ENCODE measurements at places on chromosomes 16 and 17.
A peak's percentile ranks its signal among the peaks of the same experiment; 100 is the strongest.

- DNase-seq: no peak
Observed at GRCh38 chr16:27335349-27336053, 21.7 kb downstream of the IL4R start.

- DNase-seq: no peak
Observed at GRCh38 chr17:49214676-49215360, 4.3 kb downstream of the ABI3 start.

DNA sequence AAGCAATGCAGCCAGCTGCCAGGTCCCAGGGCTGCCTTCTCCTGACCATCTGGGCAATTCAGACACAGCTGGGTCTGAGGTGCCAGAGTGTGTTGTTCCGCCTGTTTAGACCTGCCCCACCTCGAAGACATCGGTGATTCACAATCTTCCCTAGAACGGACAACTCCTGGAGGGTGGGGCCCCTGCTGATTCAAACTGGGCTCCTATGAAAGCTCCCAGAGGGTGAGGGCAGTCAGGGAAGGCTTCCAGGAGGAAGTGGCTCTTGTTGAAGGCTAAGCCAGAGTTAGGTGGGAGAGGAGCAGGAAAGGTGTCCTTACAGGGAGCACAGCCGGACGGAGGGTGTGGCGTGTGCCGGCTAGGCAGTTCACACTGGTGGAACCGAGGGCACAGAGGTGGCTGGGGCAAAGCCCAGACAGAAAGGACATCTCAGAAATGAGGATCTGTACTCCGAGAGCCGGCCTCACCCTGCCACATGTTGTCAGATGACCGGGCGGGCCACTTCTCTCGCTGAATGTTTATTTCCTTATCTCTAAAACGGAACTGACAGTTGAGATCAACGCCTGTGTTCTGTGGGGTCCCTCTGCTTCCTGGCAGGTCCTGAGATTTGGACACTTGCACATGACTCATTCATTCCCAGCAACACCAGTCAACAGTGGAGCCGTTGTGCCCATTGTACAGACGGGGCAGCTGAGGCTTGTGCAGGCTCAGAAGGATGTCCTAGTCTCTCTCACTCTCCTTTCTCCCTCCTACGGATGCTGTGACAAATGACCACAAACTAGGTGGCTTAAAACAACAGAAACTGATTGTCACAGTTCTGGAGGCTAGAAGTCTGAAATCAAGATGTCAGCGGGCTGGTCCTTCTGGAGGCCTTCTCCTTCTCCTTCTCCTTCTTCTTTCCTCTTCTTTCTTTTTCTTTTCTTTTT, 26.9 kb upstream of the LITAF start:
- peak; percentile 93 for DNase-seq

GRCh38 chr17:72489272-72489641, 368.4 kb downstream of the SOX9 start:
- DNase-seq: no peak

- DNase-seq: no peak
Observed at GRCh38 chr17:81528651-81529436, 667 bp downstream of the FSCN2 start.

GRCh38 chr17:73231395-73231794, 30.3 kb downstream of the CPSF4L start:
- peak; percentile 54 for DNase-seq

GRCh38 chr17:72520665-72521303, 400.0 kb downstream of the SOX9 start:
- DNase-seq: peak; percentile 25

DNA sequence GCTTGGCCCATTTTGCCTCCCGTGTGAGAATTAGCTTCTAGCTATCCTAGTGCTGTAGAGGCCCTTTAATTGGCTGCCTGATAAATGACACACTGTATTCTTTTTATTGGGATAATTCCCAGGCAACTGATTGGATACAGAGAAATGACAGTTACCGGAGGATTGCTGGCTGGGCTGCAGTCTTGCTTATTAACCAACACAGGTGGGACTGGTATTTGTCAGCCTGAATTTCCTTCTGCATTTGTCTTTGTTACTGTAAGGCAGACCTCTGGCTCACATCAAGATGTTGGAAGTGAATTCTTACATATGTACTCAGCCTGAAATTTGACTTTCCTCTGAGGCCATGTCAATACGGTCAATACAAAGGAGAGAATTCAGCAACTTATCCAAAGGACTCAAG, 650.8 kb upstream of the SOX9 start:
- DNase-seq: no peak

- DNase-seq: no peak
Observed at GRCh38 chr17:45127207-45127547, 5.1 kb downstream of the PLCD3 start.

GRCh38 chr17:41013181-41013580, 4.3 kb upstream of the KRTAP3-1 start:
- DNase-seq: no peak

DNA sequence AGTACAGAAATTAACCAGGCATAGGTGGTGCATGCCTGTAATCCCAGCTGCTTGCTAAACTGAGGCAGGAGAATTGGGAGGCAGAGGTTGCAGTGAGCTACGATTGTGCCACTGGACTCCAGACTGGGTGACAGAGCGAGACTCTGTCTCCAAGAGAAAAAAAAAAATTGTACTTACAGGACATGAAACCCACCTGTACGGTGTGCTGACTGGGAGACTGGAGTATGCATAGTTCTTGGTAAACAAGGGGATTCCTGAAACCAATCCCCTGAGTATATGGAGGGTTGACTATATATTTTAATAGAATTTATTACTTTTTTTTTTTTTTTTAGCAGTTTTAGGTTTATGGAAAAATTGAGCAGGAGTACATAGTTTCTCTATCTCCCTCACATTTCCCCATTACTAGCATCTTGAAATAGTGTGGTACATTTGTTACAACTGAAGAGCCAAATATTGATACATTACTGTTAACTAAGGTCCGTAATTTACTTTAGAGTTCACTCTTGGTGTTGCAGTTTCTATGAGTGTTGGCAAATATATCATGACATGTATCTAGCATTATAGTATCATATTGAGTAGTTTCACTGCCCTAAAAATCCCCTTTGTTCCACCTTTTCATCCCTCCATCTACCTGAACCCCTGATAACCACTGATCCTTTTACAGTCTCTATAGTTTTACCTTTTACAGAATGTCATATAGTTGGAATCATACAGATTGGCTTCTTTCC, 19.3 kb downstream of the TENT4B start:
- DNase-seq: no peak

GRCh38 chr16:353404-354290, 1.1 kb upstream of the AXIN1 start:
- DNase-seq: no peak

DNA sequence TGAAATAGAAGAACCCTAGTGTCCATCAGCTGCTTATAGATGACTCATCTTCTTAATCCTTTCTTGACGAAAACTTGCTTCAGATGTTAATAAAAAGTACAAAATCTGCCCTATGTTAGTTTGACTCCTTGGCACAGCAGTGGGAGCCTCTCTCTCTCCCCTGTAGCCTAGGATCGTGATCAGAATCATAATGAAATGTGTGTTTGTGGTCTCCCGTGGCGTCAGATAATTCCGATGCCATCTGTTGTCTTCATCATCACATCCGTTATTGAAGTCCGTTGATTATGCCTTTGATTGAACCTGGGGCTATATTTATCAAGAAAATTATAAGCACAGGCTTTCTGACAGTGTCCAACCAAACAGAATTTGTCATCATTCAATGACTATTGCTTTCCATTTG, 102.5 kb downstream of the BMERB1 start:
- DNase-seq: no peak

DNA sequence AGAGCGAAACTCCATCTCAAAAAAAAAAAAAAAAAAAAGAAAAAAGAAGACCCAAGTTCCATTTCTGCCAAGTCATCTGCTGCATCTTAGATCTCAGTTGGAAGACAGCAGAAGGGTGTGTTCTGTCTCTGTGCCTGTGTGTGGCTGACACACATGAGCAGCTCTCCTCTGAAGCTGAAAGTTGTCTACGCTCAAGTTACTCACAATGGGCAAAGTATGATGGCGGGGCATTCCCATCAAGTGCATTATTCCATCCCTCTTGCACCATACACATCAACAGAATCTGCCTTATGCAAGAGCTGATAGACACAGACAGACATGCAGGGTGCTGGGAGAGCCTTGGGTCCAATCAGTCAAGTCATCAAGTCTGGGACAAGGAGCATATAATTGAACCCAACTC, 402.2 kb downstream of the XYLT1 start:
- DNase-seq: no peak

- DNase-seq: no peak
Observed at GRCh38 chr16:25177831-25178688, 38.7 kb upstream of the AQP8 start.

DNA sequence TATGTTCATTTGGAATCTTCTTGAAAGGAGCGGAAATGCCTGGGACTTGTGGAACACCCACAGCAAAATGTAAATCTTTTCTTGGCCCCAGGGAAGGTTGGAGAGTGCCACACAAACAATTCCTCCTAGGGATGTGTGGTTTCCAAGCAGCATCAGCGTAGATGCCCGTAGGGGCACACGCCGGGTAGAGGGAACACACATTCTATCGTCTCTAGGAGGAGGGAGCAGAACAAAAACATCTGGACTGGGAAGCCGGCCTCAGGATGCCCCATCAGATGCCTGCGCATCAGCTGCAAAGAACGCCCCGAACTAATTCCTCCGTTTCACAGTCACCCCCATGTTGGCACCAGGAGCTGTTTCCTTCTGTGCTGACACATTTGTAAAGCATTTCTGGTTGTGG, 357.9 kb upstream of the ZFHX3 start:
- no peak for DNase-seq

- no peak for DNase-seq
Observed at GRCh38 chr17:75864448-75864871, 9.3 kb upstream of the WBP2 start.

DNA sequence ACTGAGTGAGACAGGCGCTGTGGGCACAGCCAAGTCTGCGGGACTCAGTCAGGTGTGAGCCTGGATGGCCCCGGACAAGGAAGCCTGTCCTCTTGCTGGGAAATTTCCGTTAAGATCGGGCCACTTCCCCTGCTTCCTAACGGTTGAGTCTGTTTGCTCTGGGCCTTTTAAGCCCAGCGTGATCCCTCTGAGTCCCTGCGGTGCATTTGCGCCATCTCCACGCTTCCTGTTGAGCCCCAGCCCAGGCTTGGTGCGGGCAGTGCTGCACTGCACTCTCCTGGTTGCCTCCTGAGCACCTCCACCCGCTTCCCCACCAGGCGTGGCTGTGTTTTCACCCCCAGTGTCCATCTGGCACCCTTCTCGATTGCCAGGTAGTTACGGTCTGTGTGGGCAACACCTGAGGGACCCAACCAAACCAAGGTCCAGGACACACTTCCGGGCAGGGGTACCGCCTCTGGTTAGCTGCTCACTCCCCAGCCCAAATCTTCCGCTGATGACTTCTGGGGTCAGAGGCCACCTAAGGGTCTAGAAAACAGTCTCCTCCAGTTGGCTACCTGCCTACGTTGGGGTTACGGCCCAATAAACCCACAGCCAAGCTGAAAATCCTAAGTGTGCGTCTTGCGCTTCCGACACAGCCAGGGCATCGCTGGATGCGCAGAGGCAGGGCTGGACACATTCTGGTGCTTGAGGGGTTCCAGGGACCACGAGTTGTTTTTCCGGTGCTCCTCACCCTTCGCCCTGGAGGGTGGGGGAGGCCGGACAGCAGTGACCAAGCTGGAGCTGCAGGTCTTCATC, 1.4 kb upstream of the SLC25A10 start:
- no peak for DNase-seq

GRCh38 chr17:76539631-76540271, at the start of gene PRCD:
TSS of gene PRCD (plus strand) at chr17:76540044. CDS start at chr17:76540142, 98 bp downstream.
- DNase-seq: no peak

DNA sequence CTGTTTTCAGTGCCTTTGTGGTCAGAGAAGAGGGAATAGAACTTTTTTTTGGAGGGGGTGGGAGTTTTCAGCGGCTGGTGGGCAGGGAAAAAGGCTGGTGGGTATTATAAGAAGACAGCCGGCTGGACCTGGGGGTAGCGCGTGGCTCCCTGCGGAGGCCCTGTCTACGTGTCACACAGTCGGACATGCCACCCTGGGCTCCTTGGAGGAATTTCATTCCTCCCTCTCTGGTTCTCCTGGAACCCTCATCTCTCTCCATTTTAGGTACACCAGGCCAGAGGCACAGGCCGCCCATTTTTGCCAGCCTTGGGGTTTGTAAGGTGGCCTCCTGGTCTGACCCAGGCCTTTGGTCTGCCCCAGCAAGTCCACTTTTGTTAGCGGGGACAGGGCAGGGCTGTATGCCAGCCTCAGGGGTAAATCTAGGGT, 908 bp downstream of the FKBP10 start:
- no peak for DNase-seq

GRCh38 chr16:77298418-77299360, 99.5 kb downstream of the SYCE1L start:
- no peak for DNase-seq

DNA sequence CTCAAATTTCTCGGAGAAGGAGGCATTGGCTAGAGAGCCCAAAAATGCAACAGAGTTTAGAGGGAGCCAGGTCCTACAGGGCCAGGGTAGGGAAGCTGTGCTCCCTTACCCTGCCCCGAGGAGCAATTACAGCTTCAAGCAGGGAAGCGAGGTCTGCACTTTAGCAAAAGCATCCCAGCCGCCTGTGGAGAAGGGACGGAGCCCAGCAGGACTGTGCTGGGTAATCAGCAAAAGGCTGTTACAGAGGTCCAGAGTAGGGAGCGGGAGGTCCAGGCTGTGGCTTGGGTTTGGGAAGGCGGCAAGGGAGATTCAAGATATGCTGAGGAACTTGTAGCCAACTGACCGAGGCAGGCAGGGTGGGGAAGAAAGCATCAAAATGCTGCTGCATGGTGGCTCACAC, 162.6 kb downstream of the TMEM132E start:
- no peak for DNase-seq

GRCh38 chr17:72924196-72924595, 168.3 kb downstream of the SLC39A11 start:
- no peak for DNase-seq

DNA sequence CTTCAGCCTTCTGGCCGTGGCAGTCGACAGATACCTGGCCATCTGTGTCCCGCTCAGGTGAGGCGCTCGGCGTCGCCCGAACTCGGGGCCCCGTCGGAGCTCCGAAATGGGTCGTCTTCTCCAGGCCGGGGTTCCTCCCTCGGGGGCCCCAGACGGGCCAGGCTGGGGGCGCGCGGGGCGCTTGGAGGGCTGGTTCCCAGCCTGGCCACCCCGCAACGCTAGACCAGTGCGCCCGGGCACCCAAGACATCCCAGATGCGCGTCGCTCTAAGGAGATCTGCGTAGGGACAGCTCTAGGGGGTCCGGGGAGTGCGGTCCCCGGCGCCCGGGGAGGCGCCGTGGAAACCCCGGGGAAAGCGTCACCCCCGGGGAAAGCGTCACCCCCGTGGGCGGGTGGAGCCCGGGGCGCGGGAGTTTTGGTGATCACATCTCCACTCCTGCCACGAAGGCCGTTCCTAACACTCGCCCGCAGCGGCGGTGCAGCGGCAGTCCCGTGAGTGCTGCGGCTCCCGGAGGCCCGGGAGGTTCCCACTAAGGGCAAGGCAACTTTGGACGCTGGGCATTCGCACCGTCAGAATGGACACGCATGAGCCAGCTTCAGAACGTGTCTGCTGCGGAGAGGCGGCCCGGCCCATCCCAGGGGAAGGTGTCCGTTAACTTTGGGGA, 729 bp downstream of the ADORA2B start:
- peak; percentile 46 for DNase-seq

- DNase-seq: no peak
Observed at GRCh38 chr16:75080205-75081029, 36.2 kb downstream of the LDHD start.

GRCh38 chr16:56347166-56347565, 78.2 kb downstream of the AMFR start:
- no peak for DNase-seq

- DNase-seq: no peak
Observed at GRCh38 chr17:16463358-16464302, 28.4 kb downstream of the LRRC75A start.

GRCh38 chr17:4768298-4768697, 3.4 kb upstream of the TM4SF5 start:
- peak; percentile 37 for DNase-seq

GRCh38 chr17:57319806-57320205, 63.5 kb downstream of the MSI2 start:
- no peak for DNase-seq
